ENCODE measurements at places on chromosomes 16 and 17.

- no peak for DNase-seq
Measured at GRCh38 chr17:45970659-45971058, 28.4 kb upstream of the STH start.

DNA sequence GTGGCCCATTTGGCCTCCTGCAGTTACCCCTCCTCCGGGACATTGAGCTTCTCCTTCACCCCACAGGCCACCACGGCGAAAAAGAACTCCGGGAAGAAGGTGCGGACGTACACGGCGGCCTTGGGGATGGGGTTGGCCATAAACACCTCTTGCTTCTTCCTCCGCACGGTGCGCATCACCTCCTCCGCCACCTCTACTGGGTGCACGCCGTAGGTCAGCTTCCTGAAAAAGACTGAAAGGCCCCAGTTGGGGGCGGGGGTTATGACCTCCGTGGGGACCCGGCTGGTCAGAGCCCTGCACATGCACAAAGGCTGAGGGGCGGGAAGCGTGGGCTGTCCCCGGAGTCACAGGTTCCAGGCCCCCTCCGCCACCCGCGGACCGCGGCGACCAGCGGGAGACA lies 19.9 kb downstream of the DHRS7C start:
- DNase-seq, result no peak

DNA sequence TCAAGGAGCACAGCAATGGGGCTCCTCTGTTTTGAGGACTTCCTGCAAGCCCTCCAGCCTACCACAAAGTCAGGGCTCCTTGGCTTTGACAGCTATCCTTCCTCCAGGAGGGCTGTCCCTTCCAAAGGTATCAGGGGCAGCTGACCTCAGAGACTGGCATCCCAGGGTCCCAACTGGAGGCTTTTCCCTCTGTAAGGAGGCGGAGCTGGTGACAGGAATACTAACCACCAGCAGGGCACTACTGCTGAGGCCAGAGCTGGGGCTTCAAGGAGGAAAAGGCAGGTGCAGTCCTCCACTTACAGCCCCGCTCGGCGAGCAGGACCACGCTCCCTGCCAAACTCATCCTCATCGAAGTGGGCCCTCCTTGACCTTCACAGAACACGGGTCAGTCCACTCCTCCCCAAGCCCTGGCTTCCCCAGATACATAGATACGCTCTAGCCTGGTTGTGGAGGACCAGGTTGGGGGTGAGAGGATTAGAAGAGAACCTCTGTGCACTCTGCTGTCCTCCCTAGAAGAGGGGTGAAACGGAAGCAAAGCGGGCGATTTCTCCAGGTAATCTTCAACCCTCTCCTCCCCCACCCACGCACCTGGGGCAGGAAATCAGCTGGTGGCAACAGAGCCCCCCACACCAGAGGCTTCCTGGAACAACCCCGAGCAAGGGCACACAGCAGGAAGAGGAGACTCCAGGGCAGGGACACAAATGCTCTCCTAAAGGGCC lies 20.5 kb downstream of the ST3GAL2 start:
- no peak for DNase-seq

DNA sequence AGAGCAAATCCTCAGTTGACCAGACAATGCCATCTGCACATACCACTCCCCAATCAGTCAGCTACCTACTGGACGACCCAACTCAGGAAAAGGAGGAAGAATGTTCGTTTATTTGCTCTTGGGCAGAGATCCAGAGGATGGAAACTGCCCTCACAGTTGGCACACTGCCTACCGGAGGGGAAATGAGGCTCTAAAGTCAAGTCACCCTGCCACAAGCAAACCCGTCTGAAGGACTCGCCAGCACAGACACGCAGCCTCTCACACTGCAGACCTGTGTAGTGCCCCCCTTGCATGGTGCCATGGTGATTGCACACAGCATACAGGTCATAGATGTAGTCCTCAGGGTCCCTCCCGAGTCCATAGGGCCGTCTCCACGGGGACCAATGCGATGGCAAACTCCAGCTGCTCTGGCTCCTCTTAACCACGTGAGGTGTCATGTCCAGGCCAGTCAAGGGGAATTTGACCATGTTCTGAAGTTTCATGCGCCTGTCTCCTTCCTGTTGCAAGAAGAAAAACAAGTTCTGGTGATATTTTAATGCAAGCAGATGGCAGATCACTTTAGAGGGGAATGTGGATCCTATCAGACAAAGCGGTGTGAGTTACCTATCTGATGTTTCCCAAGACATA lies 69.5 kb downstream of the USP31 start:
- DNase-seq, result no peak

GRCh38 chr17:56830726-56831368 lies 2.9 kb downstream of the C17orf67 start:
- DNase-seq, result no peak

DNA sequence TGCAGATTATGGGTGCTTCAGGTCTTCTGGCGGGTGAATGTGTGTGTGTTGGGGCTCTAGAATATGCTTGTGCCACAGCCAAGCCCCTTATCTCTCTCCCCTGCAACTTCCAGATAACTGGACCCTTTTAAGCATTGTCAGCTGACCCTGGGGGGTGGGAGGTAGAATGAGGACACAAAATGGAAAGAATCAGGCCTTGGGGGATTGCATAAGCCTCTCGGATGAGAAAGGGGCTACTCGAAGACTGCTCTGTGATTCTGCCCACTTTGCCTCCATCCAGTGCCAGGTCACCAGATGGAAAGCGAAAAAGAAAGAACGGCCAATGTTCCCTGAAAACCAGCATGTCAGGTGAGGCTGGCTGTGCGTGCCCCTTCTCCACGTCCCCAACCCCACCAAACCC lies 13.8 kb downstream of the THRA start:
- no peak for DNase-seq

DNA sequence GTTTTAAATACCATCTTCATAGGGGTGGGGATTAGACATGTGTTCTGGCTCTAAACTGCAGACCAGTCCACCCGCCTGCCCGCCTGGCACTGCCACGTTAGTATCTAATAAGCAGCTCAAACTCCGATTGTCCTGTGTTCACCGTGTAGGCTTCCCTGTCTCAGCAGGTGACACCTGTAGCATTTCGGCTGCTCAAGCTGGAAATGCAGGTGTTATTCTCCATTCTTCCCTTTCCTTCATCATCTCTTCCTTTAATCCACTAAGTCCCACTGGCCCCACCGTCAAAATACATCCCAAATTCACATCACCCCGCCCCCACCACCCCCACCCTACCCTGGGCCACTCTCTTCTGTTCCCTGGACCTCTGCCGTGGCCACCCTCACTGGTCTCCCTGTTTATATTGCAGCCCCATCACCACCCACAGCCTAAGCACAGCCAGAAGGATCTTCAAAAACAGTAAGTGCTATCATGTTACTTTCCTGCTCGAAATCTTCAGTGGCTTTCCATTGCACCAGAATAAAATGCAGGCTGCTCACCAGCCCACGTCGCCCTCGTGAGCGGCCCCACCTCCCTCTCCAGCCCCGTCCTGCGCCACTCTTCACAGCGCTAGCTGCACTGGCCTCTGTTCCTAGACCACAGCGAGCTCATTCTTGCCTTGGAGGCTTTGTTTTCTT lies 65.1 kb downstream of the RTN4RL1 start:
- no peak for DNase-seq

DNA sequence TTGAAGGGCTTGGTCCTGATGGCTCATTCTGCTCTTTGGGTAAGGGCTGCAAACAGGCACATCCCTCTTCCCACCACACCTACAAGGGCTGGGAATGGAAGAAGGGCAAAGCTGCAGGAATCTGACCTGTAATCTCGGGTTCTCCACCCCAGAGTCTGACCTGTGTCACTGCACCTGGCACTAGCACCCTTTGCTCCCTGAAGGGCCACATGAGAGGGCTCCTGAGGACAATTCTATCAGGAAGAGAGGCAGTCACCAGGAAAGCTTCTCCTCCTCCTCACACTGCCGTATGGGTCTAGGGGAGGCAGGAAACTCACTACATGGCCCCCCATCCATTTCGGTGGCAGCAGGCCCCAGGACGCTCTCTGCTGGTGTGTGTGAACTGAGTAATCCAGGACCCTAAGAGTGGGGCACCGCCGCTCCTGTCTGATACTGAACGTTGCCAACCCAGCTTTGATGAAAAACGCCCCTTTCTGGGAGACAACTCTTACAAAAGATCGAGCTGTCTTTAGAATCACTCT lies 26.4 kb downstream of the TTLL6 start:
- no peak for DNase-seq

GRCh38 chr16:17347624-17348023 lies 123.1 kb downstream of the XYLT1 start:
- no peak for DNase-seq

- DNase-seq, result no peak
Measured at GRCh38 chr17:79930877-79931816, 91.9 kb upstream of the CBX4 start.

GRCh38 chr16:7378024-7378695 lies 45.5 kb downstream of the RBFOX1 start:
- no peak for DNase-seq

GRCh38 chr16:46889942-46890300 lies 5.8 kb downstream of the GPT2 start:
- DNase-seq, result no peak

GRCh38 chr16:87635541-87636049 lies 33.3 kb downstream of the JPH3 start:
- DNase-seq, result no peak

- no peak for DNase-seq
Measured at GRCh38 chr16:3599922-3600321, 11.5 kb downstream of the SLX4 start.

- no peak for DNase-seq
Measured at GRCh38 chr16:64749346-64749745, 372.5 kb downstream of the CDH11 start.

- no peak for DNase-seq
Measured at GRCh38 chr17:50187751-50188530, 13.5 kb downstream of the COL1A1 start.

GRCh38 chr17:78027121-78027520 lies 68.6 kb downstream of the TNRC6C start:
- no peak for DNase-seq

DNA sequence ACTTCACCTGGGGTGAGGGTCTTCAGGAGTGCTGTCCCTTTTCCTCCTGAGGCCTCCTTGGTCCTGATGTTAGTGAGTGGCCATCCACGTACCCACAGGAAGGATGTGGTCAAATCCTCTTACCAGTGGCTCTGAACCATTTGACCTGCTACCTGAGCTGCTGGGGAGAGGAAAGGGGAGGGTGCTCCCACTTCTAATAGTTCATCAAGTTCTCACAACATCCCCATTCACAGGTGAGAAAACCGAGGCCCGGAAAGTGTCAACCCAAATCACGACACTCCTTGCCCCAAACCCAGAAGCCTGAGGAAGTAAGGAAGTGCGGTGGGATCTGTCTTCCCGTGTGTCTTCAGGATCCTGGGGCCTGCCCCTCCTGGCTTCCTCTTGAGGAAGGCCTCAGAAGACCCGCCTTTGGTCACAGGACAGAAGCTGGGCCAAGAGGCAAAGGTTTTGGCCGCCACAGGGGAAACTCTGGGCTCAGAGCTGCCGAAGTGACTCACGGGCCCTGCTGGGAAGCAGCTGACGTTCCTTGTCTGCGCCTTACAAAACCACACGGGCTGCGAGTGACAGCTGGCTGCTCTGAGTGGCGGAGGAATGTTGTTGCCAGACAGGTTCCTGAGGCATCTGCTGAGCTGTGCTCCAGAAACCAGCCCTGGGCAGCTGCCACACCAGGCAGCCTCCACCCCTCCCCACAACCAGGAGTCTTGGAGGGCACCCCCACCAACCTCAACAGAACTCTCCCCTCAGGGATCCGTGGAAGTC lies 13.9 kb upstream of the KIFC3 start:
- no peak for DNase-seq

DNA sequence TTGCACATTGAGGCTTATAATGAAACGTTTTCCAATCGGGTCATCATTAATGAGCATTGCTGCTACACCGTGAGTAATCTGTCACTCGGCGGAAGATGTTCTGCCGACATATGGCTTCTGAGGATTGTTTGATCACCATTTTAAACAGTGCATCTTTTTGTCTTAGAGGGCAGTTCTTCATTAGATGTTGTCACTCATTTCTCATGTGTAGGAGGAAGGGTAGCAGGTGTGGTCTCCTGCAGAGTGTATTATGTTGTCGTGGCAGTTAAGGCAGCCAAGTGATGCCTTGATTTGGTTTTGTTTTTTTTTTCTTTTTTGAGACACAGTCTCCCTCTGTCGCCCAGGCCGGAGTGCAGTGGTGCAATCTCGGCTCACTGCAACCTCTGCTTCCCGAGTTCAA lies 50.5 kb downstream of the SEC14L1 start:
- no peak for DNase-seq

- no peak for DNase-seq
Measured at GRCh38 chr16:13402601-13403000, 501.2 kb downstream of the SHISA9 start.

GRCh38 chr17:3546997-3547396 lies 10.6 kb downstream of the TRPV3 start:
- no peak for DNase-seq

GRCh38 chr16:54654429-54654828 lies 276.2 kb upstream of the IRX5 start:
- no peak for DNase-seq

DNA sequence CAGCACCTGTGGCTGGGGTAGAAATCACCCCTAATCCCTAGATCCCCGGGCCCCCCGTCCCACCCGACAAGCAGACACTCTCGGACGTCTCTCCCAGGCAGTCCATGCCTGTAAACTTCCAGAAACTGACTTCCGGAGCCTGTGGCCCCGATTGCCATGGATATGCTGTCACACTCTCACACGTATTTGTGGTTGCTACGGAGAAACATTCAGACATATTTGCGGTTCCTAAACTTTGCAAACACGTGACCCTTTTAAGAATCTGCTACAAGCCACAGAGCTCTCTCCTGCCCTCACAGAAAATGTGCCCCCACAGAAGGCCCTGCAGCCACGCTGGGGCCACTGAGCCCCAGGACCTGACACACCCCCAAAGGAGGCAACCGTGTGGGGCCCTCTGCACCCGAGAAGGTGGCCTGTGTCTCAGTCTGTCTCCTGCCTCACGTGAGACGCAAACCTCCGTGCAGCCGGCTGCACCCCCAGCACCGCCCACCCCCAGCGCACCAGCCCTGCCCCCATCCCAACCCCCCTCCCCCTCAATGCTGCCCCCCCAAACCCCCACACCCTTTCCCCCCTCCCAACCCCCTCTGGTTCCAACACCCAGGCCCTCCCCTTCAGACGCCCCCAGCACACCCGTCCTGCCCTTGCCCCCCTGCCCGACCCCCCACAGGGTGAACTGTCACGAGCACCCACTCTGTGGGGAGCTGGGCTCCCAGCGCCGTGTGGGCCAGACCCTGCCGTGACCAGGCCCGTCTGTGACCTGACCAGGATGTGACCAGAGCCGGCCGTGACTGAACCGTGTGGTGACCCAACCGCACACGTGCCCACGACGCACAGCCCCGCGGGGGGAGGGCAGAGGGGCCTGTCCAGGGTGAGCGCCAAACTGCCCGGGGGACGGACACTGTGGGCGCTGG lies 66.3 kb upstream of the METRNL start:
- no peak for DNase-seq

DNA sequence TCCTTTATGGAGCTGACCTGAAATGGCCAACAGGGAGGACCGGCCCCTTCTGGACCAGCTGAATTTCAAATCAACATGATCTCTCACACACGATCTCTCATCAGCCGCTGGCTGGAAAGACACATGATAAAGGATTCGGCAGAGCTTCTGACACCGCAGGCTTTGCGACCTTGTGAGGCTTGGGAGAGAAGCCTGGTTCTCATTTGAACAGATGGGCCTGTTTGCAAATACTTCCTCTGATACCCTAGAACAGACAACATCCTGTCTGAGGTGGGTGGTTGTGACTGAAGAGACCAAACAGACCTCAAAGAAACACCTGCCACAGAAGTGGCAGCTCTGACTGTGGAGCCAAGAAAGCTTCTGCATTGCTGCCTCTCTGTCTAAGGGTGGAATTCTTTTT lies 77.9 kb upstream of the SDK2 start:
- DNase-seq, result no peak

Measured in left kidney (tissue), 8 donors.